ENCODE measurements at places on chromosomes 6 and 20.

- DNase-seq = no peak
Observed at GRCh38 chr20:34703424-34704176, 544 bp upstream of the TP53INP2 start.

- DNase-seq = no peak
Observed at GRCh38 chr6:89081129-89081422, 525 bp downstream of the PNRC1 start.

- DNase-seq = no peak
Observed at GRCh38 chr6:22647719-22648118, 78.4 kb downstream of the HDGFL1 start.

DNA sequence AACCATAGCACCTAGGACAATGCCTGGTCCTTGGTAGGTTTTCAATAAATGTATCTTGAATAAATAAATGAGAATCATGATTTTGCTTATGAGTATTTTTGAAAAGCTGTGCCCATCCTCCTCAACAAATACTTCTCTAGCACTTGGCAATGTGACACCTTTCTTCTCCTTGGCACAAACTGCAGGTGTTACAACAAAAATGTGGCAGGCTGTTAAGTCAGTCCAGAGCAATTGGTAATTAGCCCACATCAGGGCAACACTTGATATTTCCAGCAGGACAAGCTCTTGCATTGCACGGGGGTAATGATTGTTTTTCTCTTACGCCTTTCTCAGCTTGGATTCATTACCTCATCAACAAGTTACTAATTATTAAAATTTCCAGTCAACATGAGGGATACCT is 31.6 kb upstream of the SNX9 start:
- no peak for DNase-seq

- DNase-seq = no peak
Observed at GRCh38 chr6:155115893-155116570, 120.9 kb downstream of the TIAM2 start.

DNA sequence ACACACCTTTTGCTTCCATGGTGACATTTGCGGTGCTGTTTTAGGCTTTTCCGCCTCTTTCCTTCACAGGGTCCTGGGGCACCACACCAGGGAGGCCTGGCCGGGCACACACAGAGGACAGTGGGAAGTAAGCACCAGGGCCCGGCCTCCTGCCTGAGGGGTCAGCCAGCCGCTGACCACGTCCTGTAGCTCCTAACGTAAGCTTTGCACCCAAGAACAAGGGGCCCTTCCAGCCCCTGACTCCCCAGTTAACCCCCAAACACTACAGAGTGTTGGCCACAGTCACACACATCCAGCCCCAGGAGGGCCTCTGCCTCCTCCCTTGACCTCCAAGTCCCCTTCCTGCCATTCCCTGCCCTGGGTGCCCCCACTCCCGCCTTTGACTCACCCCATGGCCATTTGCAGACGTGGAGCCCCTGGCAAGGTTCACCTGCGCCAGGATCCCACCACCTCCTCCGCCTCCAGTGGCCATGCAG is 54.7 kb downstream of the YTHDF1 start:
- DNase-seq = no peak

GRCh38 chr20:24117383-24117782 is 128.8 kb upstream of the GGTLC1 start:
- DNase-seq = no peak

DNA sequence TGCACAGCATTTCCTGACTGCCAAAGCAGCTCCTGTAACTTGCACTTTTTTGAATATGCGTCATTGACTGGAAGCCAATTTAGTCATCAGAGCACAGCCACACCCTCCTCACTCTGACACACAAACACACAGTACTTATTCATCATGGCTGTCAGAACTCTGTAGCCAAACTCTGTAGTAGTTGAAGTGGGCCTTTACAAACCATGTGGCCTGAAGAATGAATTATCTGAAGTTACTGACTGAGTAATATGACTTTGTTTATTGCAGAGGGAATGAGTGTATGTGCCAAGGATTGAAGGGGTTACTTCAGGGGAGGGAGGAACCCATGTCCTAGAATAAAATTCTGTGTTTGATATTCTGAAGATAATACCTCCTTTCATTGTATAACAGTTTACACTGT is 102.7 kb downstream of the FIG4 start:
- no peak for DNase-seq

GRCh38 chr6:133428295-133428694 is 187.1 kb downstream of the EYA4 start:
- DNase-seq = no peak

DNA sequence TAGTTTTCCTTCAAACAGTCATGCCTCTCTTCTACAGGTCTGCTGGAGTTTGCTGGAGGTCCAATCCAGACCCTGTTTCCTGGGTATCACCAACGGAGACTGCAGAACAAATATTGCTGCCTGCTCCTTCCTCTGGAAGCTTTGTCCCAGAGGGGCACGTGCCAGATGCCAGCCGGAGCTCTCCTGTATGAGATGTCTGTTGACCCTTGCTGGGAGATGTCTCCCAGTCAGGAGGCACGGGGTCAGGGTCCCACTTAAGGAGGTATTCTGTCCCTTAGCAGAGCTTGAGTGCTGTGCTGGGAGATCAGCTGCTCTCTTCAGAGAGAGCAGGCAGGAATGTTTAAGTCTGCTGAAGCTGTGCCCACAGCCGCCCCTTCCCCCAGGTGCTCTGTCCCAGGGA is 666.9 kb downstream of the FRK start:
- no peak for DNase-seq

DNA sequence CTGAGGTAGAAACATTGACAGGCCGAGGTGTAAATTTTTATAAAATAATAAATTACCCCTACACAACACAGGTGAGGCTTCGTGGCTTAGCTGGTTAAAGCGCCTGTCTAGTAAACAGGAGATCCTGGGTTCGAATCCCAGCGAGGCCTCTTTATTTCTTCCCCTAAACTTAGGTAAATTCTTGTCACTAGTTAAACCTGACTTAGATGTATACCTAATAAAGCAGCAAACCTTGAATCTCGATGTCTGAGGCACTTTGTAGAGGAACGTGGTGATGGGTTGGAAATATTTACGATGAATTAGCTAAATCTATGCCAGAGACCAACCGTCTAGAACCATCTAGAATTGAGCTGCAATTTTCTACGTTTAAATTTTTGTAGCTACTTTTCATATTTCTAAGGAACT is 185.6 kb downstream of the OR2B2 start:
- no peak for DNase-seq
